ENCODE measurements at places on chromosomes 2 and 18. TPM values are rescaled to one million over a fixed set of nuclear protein-coding genes. Genes with fewer than 3 reads are reported as not detected.

Gene SNED1
- total RNA-seq, result 0.07 TPM

Gene DTNA
- 0.14 TPM for total RNA-seq

Gene TBR1
- total RNA-seq, result not detected

Gene GKN1
- not detected for total RNA-seq

Gene FMNL2
- total RNA-seq, result 16.3 TPM

GRCh38 chr2:160419776-160420505 lies 73.7 kb downstream of the RBMS1 start:
- DNase-seq, result no peak

GRCh38 chr2:112818094-112818902 lies 18.3 kb downstream of the IL1B start:
- no peak for DNase-seq

DNA sequence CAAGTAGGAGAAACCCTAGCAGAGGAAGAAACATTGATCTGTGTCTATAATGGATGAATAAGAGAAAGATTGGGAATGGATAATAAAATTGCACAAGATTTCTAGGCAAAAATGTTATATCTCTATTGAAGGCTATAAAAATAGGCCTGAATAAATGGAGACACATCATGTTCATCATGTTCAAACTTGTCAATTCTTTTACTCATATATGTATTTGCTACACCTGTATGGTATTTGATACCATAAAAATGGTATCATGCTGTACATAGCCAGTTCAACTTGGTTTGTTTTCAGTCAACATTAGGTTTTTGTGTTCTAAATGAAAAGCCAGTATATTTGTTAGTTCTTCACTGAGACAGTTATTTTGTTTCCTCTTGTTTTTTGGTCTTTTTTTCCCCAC lies 132.2 kb upstream of the RNF152 start:
- no peak for DNase-seq

DNA sequence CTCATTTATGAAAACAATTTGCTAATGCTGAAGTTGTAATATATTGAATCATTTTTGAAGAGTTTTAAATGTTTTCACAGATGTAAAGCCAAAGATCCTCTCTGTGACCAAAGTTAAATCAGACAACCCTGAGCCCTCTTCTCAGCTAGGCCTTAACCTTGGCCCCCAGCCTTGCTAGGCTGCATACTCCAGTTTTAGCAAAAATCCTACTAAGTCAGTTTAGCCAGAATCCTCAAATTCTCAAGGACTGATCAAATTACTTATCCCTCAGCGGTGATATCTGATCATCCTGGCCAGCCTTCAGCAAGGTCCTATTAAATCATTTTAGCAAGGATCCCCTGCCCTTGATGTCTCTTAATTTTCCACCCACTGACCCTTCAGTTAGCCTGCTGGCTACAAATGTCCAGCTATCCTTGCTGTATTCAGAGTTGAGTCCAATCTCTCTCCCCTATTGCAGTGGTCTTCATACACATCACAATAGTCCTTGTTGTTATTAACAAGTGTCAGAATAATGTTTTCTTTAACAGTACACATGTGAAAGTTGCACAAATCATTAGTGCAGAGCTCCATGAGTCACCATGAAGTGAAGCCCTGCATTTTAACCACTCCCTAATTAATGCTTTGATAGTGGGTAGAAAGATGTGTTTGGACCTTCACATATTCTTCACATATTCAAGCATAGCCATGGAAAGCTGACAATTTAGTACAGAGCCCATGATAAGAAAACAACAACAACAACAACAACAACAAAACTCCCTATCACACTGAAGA lies 206.4 kb downstream of the NBAS start:
- DNase-seq, result no peak

DNA sequence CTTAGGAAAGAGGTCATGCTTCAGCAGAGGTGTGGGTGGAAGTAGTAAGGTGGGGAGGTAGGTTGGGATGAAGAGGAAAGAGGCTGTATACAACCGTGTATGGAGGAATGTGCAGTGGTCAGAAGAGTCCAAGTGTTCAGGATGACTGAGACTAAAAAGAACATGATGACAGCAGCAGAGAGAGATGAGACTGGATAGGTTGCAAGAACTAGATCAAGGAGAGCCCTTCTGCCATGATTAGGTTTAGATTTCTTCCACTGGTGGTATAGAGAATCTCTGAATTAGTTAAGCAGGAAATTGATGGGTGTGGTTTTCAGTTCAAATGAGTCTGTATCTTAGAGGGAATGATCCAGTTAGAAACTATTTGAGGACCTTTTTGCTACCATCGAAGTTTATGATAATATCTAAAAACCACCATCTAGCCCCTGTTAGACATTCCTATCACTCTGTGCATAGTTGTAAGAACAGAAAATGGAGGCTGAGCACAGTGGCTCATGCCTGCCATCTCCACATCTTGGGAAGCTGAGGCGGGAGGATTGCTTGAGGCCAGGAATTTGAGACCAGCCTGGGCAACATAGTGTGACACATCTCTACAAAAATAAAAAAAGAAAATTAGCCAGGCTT lies 221.0 kb downstream of the LTBP1 start:
- DNase-seq, result no peak

- DNase-seq, result no peak
These were observed 21.5 kb downstream of the RND3 start for GRCh38 chr2:150465703-150466569.

- DNase-seq, result no peak
These were observed at the start of gene GULP1 for GRCh38 chr2:188291617-188292347. Gene GULP1 (plus strand): TSS chr2:188291874. CDS start chr2:188477703, 185,829 bp downstream.
